ENCODE measurements at places on chromosomes 12 and 14. TPM values are rescaled to one million over a fixed set of nuclear protein-coding genes. Genes with fewer than 3 reads are reported as not detected.

The SERPINA10 gene
- not detected for total RNA-seq

The FSCB gene
- not detected for total RNA-seq

The PTCSC3 gene
- not detected for total RNA-seq

The PROX2 gene
- total RNA-seq, result not detected

The GPRC5D gene
- total RNA-seq, result not detected

The TAS2R43 gene
- not detected for total RNA-seq

The PRIMA1 gene
- 4.5 TPM for total RNA-seq

The CCDC197 gene
- total RNA-seq, result not detected

The RD3L gene
- not detected for total RNA-seq

The FGD4 gene
- 48.2 TPM for total RNA-seq

The PAH gene
- total RNA-seq, result 8.9 TPM

The NOVA1 gene
- total RNA-seq, result 12.7 TPM

The SMCO2 gene
- 0.80 TPM for total RNA-seq

The NUMB gene
- 54.3 TPM for total RNA-seq

The HOXC12 gene
- not detected for total RNA-seq

The SERPINA12 gene
- total RNA-seq, result not detected

The PARPBP gene
- total RNA-seq, result 38.1 TPM

The NPAS3 gene
- 0.60 TPM for total RNA-seq

The KRT2 gene
- not detected for total RNA-seq
